AG10803 (cell line): ENCODE measurements at places on chromosomes 1 and 21.

- DNase-seq, result no peak
Measured at GRCh38 chr1:23004112-23004511, 11.5 kb downstream of the TEX46 start.

DNA sequence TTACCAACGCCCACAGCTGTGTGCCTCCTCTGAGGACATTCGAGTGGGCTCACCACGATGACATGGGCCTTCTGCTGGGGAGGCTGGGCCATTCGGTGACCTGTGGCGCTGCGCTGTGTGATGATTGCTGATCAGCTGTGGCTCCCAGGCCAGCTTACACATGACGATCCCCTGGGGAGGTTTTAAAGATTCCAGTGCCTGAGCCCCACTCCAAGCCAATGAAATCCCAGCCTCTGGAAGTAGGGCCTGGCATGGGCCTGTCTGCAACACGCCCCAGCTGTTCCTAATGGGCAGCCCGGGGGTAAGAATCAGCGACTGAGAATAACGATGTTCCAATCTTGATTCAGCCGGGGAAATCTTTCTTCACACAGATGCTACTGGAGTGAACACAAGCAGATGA lies 153.7 kb downstream of the KCNJ6 start:
- DNase-seq, result peak; percentile 14

GRCh38 chr1:8754993-8755392 lies 62.4 kb downstream of the RERE start:
- DNase-seq, result no peak

DNA sequence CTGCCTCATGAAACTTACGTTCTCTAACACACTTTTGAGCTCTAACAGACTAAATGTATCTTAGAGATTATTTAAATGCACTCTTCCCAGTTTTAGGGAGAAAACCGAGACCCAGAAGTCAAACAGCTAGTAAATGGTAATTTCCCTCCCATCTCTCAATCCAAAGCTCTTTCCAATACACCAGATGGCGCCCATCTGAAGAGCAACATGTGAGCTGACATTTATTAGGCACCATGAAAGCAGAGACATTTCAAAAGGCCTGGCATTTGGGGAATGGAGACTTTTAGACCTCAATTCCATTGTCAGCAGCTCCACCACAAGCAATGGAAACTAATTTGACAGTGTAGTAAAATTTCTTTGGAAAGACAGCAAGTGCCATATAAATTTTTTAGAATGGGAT lies 191.4 kb downstream of the DAB1 start:
- DNase-seq, result no peak

DNA sequence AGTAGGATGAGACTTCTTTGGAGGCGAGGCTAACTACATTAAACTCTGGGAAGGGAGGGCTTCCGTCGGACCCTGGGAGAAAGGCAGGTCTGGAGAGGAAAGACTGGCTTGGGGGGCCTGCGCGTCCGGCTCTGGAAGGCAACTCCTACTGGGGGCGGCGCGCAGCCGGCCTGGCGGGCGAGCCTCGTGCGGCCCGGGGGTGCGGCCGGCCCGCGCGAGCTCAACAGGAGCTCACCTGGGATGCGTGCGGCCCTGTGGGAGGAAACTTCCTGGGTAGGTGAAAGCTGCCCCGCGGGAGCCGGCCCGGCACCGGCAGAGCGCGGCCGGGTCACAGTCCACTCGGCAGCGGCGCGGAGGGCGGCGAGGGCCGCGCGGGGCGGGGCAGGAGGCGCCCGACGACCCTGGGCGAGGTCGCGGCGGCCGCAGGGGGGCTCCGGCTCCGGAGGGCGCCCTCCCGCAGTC lies 449 bp downstream of the EPS15 start:
- no peak for DNase-seq

DNA sequence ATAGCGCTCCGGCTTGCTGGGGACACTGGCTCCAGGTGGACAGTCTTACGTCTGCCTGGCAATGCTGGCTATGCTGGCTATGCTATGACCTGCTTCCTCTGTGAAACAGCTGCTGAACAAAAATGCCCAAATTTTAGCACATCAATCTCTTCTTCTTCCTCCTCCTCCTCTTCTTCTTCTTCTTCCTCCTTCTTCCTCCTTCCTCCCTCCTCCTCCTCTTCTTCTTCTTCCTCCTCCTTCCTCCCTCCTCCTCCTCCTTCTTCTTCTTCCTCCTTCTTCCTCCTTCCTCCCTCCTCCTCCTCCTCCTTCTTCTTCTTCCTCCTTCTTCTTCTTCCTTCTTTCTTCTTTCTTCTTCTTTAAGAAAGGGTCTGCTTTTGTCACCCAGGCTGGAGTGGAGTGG lies 401.3 kb downstream of the KIF26B start:
- DNase-seq, result no peak

GRCh38 chr1:32706491-32706890 lies 3.9 kb upstream of the SYNC start:
- DNase-seq, result peak; percentile 44

- DNase-seq, result no peak
Measured at GRCh38 chr1:3828391-3828790, 28.6 kb downstream of the CEP104 start.

GRCh38 chr1:223001653-223002634 lies 141.1 kb downstream of the TLR5 start:
- DNase-seq, result peak; percentile 20

- peak; percentile 87 for DNase-seq
Measured at GRCh38 chr1:98090351-98090750, 169.5 kb upstream of the DPYD start.

- DNase-seq, result no peak
Measured at GRCh38 chr21:40165773-40166070, 298.5 kb downstream of the PCP4 start.
